Right ventricle myocardium superior (tissue), 1 donor: ENCODE measurements at places on chromosomes 13 and 19. TPM values are rescaled to one million over a fixed set of nuclear protein-coding genes. Genes with fewer than 3 reads are reported as not detected.

DNA sequence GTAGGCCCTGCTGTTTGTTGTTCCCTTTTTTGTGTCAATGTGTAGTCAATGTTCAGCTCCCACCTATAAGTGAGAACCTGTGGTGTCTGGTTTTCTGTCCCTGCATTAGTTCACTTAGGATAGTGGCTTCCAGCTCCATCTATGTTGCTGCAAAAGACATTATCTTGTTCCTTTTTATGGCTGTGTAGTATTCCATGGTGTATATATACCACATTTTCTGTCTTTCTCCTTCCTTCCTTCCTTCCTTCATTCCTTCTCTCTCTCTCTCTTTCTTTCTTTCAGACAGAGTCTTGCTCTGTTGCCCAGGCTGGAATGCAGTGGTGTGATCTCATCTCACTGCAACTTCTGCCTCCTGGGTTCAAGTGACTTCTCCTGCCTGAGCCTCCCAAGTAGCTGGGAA, 21.0 kb downstream of the CYP2A6 start:
- DNase-seq, result no peak

DNA sequence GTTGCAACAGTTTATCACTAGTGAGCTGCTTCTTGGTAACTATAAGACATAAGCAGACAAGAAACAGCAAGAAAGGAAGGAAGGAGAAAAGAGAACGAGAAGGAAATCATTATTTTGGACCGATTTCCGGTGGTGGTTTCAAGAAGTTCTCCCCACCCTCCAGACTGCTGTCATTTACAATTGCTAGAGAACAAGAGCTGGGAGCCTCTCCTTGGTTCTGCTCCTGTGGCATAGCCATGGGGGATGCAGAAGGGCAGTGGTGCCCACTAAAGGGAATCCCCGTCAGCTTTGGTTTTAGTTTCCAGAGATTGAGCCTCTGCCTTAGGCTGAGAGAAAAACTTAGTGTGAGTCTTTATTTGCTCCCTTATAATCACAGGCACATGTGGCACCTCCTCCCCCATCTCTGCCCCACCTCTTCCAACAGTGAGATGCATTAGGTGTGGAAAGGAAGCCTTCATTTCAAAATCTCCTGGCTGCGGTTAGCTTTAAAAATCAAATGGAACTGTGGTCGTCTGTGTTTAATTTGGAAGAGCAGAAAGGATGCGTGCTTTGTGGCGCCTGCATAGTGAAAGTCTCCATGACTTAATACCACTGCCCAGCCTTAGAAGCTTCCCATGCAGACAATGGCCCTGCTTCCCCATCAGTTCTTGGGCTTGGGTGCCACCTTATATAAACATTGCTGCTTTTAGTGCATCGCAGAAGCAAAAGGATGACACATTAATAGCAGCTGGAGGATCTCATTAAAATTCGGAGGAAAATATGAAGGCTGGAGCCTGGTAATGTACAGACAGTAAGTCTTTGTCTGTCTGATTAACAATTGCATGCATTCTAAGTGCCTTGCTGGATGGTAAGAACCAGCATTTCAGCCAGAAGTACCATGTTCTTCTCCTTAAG, 25.0 kb downstream of the LRCH1 start:
- DNase-seq, result no peak

Gene HIF3A
- 73.1 TPM for total RNA-seq

DNA sequence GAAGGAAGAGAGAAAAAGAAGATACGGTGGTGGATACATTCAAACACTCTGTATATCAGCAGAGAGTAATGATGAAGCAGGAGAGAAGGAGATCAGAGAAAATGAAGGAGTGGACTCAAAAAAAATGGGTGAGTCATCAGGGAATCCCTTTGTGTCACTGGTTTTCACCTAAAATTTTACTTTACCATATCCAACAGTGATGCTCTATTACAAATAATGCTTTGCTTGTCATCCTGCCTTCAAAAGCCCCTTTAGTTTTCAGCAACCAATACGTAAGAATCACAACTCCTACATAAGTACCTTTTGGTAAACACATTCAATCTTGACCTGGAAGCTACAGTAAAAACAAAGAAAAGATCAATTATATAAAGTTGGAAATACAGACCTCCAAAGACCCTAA, 88.8 kb downstream of the ENOX1 start:
- no peak for DNase-seq

DNA sequence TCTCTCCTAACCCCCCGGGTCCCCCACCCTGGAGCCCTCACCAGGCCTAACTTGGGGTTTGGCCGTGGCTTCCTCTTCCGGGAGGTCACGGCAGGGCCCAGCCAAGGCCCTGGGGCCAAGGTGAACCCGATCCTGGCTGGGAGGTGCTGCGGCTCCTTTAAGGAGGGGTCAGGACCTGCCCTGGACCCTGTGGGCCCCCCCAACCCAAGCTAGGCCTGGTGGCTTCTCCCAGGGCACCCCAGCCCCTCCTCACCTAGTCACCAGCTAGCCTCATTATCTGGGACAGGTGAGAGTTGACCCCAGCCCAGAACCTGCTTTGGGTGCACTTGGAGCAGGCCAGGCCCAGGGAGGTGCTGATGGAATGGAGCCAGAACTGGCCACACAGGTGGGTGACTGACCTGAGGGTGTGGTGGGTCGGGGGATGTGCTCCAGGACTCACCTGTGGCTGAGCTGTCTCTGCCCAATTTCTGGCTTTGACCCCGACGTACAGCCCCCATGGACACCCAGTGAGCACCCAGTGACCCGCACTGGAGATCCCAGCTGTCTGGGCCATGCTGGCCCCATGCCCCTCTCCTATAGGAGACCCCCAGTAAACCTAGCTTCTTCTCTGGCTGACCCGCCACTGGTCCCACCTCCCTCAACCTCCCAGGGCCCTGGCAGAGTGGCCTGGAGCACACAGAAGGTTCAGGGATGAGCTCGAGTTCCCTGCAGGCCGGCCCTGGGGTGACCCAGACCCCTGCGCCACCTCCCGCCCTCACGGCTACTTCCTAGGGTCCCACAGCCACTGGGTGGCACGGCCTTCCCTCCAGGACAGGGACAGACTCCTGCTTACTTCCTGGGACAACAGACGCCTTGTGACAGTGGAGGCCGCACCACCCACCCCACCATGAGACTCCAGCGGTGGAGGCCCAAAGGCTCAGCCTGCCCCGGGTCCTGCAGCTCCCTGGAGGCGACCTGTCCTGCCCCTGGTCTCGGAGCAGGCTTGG, 6.7 kb upstream of the MKNK2 start:
- peak; percentile 41 for DNase-seq

DNA sequence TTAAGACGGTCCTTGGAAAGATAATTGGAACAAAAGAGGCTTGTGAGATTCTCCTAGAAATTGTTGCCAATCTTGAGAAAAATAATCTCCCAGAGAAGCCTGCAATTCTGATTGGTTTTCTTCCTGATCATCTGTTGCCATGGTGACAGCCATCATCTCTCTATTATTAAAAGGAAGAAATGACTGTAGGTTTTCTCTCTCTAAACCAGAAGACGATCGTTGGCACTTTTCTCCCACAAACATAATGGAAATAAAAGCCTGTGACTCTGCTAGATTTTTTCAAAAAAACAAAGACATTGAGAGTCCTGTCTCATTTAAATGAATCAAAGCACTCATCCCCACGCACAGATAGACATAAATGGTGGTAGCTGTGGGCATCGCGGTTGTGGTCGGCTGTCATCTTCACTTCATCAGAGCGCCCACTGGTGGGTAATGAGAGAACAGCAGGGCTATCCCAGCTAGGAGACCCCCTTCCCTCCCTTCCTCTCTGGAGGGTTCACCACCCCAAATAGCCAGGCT, 21.7 kb upstream of the CALM3 start:
- DNase-seq, result no peak
